ENCODE measurements at places on chromosomes 5 and 9.

- DNase-seq, result no peak
Measured at GRCh38 chr5:40904205-40904993, 4.9 kb upstream of the C7 start.

DNA sequence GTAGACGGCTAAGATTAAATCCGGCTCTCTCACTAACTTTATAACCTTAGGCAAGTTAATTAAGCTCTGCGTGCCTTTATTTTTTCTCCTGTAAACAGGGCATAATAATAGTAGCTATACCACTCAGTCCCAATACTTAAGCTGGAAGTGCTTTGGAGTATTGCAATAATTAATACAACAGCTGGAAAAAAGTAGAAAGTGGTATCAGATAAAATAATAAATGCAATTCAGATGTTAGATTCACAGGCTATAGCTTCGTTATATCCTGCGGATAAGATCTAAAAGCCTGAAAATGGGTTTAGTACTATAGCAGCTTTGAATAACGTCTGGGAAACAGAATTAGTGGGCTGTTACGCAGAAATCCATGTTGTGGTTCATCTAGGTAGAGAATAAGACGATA is 51.8 kb downstream of the MEGF9 start:
- DNase-seq, result no peak

DNA sequence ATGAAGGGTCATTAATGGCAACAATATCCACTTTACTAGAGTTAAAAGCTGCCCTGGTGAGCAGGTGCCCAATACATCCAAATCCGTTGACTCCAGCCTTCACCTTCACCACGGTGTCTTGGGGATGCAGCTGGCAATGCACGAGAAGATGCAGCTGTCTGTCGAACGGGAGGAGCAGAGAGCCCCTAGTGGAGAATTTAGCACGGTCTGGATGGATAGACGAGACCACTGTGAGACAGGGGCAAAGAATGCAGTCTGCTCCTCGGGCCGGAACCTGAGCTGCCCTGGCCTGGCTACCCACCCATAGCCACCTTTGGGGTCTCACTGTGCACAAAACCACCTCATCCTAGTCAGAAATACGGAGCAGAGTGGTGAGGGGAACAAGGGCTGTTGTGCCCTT is 35.1 kb downstream of the ADRA1B start:
- DNase-seq, result no peak

DNA sequence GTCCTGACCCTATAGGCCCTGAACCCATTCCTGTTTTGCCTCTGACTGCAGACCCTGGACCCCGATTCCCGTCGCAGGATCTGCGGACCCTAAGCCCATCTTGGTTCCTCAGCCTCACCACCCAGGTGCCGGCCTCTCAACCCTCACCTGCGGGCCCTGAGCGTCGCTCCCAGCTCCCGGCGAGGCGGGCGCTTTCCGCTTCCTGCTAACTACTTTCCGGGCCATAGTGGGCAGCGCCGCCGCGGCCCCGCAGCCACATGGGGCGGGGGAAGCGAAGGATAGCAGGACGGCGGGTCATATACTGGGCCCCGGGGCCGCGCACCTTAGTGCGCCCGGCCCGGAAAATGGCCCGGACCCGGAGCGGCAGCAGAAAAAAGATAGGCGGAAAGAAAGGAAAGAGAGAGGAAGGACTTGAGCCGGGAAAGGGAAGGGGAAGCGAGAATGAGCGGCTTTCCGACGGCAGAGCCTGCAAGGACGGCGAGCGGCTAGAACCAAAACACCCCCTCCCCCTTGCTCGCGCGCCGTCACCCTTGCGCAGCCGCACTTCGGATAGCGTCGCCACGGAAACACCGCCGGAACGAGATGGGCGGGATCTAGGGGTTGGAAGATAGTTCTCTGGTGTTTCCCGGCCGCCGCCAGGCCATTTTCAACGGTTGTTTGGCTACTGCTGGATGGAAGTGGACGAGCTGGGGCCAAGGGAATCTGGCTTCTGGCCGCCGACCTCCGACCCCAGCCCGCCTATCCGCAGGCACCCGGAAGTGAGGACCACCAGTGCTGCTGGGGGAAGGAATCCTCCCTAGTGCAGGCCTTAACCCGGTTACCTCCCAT is at the start of gene DCAF12:
Gene DCAF12 (minus strand): TSS at position 492 of the 828 bp plus-strand sequence. CDS start 267 bp downstream, at position 225.
- peak; percentile 83 for DNase-seq

DNA sequence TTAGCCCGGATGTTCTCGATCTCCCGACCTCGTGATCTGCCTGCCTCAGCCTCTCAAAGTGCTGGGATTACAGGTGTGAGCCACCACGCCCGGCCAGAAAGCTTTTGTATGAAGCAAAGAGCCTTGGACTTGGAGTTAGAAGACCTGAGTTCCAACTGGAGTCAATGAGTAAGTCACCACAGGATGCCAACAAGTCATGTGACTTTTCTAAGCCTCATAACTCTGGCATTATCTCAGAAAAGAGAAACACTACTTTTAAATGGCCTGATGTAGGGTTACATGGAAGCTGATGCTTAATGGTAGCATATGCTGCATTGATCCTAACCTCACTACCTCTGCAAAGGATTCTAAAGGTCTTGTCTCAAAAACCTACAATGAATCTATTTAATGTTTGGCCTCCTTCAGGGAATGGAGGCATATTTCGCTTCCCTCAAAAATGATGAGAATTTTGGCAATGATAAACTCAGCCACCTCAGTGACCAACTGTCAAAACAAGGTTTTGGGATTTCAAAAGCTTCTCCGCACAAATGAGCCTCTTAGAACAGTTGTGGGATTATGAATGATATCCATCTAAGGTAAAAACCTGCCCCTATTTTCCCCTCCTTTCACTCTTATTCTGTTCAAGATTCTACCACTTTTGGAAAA is 236.8 kb downstream of the ACTL7B start:
- DNase-seq, result no peak

- DNase-seq, result no peak
Measured at GRCh38 chr5:161846746-161847145, 1.2 kb upstream of the GABRA1 start.

DNA sequence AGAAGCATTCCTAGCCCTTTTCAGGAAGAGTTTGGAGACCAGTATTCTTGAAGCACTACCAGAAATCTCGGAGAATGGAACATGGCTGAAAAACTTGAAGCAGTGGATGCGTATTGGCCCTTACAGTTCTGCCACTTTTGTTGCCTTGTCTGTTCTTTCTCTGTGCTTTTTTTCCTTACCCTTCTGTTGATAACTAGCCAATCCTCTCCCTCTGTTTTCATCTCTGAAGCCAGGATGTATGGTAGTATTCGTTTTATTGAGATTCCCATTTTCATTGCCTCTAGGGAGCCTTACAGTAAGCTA is 564 bp upstream of the CCNH start:
- DNase-seq, result no peak

GRCh38 chr9:112012026-112012902 is 115.7 kb downstream of the UGCG start:
- DNase-seq, result no peak

DNA sequence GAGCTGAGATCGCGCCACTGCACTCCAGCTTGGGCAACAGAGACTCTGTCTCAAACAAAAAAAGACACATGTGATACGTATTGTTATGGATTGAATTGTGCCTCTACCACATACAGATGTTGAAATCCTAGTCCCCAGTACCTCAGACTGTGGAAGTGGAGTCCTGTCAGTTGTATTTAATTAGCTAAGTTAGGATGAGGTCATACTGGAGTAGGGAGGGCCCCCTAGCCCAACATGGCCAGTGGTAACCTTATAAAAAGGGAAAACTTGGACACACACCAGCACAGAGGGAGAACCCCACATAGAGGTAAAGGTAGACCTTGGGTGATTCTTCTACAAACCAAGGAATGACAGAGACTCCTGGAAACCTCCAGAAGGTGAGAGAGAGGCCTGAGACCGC is 119.8 kb downstream of the GADD45G start:
- no peak for DNase-seq

DNA sequence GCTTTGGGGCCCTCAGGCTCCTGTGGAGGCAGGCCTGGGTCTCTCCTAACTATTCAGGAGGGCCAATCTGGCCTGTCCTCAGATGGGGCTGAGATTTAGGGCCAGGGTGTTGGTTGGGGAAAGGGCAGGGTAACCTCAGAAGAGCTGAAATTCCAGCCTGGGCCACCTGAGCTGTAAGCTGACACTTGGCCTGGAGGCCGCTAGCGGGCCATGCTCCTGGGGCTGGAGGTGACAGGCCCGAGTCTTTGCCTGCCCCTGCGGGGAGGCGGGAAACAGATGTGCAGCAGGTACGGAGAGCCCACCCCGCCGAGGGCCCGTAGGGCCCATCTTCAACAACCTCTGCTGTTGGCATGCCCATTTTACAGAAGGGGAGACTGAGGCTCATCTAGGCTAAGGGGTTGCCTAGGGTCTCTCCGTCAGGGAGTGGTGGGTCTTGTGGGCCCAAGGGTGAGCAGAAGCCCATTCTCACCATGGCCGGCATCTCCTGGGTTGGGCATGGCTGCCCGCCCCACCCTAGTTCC is 69.5 kb downstream of the RXRA start:
- DNase-seq, result no peak

DNA sequence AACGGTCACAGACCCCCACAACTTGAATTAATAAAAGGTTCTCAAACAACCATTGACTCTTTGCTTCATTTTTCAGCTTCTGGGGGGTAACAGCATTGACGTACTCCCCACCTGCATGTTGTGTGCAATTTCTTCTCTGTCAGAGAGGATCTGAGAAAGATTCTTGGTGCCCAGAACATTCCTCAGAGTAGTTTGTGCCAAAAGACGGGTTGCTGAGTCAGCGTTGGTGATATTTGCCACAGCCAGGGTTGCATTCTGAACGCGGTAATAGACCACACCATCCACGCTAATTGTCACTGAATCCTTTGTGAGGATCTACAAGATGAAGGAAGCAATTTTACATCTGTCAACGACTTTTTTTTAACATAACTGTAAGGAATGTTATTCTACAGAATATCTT is 21.0 kb downstream of the STOM start:
- DNase-seq, result no peak

DNA sequence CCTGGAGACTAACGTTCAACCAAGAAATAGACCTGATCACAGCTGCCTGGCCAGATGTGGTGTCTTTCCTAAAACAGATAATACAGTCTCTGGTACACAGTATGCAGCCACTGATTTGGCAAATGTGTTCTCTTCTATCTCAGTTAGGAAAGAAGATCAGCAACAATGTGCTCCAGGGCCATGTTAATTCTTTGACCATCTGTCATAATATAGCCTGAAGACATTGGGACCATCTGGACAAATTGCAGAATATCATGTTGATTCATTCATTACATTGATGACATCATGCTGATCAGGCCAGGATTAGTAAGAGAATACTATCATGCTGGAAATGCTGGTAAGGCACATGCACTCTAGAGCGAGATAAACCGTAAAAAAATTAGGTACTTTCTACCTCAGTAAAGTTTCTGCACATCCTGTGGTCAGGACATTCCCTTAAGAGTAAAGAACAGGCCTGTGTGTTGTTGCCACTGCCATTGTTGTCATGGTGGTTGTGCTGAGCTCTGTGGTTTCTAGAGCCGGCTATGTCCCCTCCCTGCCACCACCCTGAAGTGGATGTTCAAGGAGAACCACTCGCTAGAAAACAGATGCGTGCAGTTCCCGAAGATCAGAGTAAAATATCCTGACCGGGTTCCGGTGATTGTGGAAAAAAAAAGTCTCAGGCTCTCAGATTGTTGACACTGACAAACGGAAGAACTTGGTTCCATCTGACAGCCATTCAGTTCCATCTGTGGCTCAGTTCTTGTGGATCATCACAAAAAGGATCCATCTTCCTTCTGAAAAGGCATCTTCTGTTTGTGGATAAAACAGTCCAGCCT is 6.4 kb upstream of the JMY start:
- no peak for DNase-seq

- no peak for DNase-seq
Measured at GRCh38 chr9:114153761-114154599, 1.4 kb upstream of the COL27A1 start.

- DNase-seq, result no peak
Measured at GRCh38 chr5:39109606-39110005, 35.4 kb upstream of the RICTOR start.

GRCh38 chr9:98075332-98075805 is 18.8 kb downstream of the NANS start:
- no peak for DNase-seq

- no peak for DNase-seq
Measured at GRCh38 chr9:110451726-110452125, 114.1 kb upstream of the TXNDC8 start.

GRCh38 chr5:90161414-90161813 is 248.1 kb downstream of the CETN3 start:
- no peak for DNase-seq

DNA sequence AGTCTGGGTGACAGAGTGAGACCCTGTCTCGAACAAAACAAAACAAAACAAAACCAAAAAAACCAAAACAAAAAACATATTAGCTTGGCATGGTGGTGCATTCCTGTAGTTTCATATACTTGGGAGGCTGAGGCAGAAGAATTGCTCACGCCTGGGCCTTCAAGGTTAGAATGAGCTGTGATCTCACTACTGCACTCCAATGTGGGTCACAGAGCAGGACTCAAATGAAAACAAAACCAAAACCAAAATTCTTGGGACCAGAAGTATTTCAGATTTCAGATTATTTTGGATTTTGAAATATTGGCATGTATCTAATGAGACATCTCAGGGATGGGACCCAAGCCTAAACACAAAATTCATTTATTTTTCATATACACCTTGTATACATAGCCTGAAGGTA is 80.2 kb downstream of the TMC1 start:
- no peak for DNase-seq

DNA sequence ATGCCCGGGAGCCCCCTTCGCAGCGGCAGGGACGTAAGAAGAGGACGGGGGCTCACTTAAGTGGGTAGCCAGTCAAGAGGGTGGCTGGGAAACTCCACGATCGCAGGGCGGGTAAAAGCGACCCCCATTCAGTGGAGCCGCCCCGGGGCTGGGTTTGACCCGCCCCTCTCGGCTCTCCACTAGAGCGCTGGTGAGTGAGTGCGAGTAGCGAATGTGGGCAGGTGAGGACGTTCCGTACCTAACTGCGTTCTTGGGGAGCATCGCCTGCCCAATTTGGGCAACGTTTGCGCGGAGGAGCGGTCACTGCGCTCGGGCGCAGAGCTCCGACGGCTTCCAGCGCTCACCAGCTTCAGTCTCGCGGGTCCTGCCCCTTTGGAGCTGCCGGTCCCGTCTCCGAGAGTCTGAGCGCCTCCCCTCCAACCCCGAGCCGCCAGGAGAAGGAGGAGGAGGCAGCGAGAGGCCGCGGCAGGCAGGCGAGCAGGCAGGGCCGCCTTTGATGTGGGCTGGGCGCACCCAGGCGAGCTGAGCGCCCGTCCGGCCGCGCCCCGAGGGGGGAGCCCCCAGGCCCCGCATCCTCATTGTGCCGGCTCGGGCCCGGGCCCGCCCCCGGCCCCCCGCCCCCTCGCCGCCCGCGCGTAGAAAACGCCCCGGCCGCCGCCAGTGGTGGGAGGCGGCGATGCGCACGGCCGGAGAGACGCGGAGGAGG is at the start of gene FGF18:
Gene FGF18 (plus strand): TSS at position 666 of the 706 bp plus-strand sequence. CDS start 553 bp downstream, outside the sequence.
- DNase-seq, result no peak
